Common myeloid progenitor, CD34-positive (primary cell): ENCODE measurements at places on chromosomes 7 and 10.

DNA sequence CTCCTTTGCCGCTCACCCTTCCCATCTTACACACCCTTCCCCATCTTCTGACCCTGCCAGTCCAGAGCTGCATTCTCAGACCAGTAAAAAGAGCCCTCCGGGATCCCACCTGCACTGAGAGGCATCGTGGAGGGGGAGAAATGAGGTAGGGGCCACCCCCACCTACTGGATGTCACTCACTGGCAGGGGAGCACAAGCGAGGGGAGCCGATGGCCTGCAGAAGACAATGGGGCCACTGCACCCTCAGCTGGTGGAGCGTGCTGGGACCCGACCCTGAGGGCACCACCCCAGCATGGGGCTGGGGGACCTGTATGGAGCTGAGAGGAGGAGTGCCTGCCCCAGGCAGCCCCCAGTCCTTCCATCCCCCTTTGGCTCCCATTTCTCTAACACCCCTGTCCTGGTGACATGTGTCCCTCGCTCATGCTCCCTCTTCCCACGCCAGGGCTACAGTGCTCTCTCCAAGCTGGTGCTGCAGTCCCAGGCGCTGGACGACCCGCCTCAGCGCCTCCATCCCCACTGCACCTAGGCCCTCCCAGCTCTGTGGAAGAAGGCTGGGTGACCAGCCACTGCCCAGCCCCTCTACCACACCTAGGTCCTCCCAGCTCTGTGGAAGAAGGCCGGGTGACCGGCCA is 49.8 kb downstream of the RASGEF1A start:
- no peak for DNase-seq

- no peak for DNase-seq
Observed at GRCh38 chr10:113665806-113666354, 2.0 kb upstream of the NRAP start.

GRCh38 chr7:127792528-127793342 is 140.7 kb downstream of the SND1 start:
- DNase-seq, result peak; percentile 10

GRCh38 chr10:95655571-95656290 is 780 bp downstream of the ALDH18A1 start:
- peak; percentile 5 for DNase-seq

GRCh38 chr7:79244482-79244881 is 209.0 kb downstream of the MAGI2 start:
- DNase-seq, result no peak

DNA sequence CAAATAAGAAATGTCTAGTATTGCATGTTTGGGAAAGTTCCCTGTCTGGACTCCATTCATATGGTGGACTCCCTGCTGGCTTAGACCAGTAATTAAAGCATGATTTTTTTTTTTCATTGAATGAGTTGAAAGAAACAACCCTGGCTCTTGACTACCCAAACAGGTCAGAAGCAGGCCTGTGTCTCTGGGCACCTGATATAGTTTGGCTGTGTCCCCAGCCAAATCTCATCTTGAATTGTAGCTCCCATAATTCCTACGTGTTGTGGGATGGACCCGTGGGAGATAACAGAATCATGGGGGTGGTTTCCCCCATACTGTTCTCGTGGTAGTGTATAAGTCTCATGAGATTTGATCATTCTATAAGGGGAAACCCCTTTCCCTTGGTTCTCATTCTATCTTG is 206.2 kb downstream of the TMEM178B start:
- no peak for DNase-seq

- DNase-seq, result no peak
Observed at GRCh38 chr7:85802211-85802610, 615.4 kb upstream of the SEMA3D start.

GRCh38 chr7:81839708-81840369 is 70.0 kb upstream of the HGF start:
- no peak for DNase-seq

GRCh38 chr7:154858836-154859537 is 143.9 kb downstream of the PAXIP1 start:
- no peak for DNase-seq

GRCh38 chr7:79332091-79332490 is 121.4 kb downstream of the MAGI2 start:
- no peak for DNase-seq

DNA sequence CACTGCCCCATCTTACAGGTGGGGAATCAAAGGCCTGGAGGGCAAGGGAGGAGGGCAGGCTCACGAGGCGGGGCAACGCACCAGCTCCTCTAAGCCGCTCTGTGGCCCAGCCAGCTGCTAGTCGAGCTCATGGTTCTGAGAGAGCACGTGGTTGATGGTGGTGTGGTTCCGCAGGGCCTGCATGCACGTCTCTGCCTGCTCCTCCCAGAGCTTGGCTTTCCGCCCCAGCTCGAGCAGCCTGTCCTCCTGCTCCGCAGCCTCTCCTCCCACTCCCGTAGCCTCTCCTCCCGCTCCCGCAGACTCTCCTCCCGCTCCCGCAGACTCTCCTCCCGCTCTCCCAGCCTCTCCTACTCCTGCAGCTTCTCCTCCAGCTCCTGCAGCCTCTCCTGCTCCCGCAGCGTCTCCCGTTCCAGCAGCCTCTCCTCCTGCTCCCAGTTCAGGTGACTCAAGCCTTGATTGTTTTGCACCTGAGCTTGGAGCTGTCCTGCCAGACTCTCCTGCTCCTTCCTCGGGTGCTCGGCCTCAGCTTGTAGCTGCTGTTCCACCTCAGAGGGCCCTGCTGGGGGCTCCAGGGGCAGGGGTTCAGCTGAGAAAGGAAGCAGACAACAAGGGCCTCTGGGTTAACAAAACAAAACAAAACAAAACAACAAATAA is 19.1 kb upstream of the MTPAP start:
- DNase-seq, result no peak

- DNase-seq, result no peak
Observed at GRCh38 chr10:131354380-131354779, 42.9 kb upstream of the TCERG1L start.

DNA sequence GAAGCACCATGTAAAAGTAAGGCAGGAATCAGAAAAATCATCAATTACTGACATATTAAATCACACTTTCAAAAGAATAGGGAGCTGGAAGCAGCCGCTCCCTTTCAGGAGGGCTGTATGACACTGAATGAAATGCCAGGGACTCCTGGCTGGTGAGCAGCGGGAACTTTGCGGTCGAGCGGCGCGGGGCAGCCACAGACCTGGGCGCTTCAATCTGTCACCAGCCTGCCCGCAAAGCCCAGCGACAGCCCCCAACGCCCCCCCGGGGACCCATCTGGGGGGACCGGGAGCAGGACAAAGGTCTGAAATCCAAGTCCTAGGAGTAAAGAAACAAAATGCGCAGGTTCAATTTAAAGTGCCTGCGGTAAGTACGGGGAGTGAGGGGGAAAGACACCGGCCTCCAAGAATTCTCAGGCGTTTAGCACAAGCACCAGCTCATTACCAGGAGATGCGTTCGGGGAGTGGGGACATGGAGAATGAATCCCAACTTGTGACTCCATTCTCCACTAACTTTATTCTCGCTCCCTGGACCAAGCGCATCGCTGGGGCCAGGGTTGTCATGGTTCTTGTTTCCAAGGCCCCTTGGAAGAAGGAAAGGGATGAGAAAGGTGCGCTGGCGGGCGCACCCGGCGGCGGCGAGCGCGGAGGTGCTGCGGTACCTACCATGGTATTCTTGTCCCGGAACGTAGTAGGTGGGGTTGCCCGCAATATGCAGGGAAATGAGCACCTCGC is 824 bp downstream of the RELN start:
- DNase-seq, result peak; percentile 10

GRCh38 chr7:13077466-13077865 is 390.0 kb downstream of the ARL4A start:
- no peak for DNase-seq

DNA sequence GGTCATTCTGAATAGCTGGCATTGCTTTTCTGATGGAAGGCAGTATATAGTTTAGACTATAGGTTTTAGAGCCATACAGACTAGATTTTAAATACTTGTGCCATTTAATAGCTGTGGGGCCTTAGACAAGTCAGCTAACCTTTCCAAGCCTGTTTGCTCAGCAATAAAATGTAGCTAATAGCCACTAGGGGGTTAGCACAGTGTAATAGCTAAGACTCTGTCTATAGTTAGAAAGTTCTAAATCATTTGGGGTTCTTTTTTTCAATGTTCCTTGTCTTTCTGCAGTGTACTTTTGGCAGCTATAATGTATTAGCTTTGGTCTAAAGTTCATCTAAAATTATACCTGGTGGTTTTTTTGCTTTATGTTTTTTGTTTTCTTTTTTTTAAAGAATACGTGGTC is 7.5 kb upstream of the KIFBP start:
- peak; percentile 60 for DNase-seq

DNA sequence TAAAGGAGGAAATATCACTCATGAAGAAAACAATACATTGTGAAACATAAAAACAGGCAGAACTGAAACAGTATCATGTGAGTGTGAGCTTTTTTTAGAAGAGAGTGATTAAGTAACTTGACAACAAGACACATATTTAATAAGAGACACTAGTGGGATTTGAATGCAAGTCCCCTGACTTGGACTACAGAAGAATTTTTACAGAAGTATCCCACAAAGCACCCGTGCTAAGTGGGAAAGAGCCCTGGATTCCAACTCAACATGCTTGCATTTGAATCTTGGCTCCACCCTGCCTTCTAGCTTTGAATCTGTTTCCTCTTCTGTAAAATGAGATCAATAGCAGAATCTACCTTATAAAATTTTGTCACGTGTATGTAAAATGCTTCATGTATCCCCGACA is 166.2 kb downstream of the ZNF365 start:
- DNase-seq, result no peak

GRCh38 chr7:98679741-98680140 is 62.7 kb downstream of the NPTX2 start:
- DNase-seq, result no peak

- DNase-seq, result no peak
Observed at GRCh38 chr10:21458126-21458871, 67.2 kb downstream of the SKIDA1 start.

DNA sequence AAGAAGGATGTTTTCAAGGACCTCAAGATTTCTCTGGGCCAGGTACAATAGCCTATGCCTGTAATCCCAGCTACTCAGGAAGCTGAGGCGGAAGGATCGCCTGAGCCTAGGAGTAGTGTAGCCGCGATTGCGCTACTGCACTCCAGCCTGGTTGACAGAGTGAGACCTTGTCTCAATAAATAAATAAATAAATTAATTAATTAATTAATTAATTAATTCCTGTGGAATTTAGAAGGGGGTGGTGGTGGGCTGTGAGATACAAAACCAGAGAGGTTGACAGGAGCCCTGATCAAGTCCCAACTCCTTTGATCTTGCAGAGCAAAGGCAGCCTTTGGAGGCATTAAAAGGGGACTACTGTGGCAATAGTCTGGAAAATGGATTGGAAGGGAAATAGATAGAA is 39.3 kb upstream of the NRF1 start:
- no peak for DNase-seq

- no peak for DNase-seq
Observed at GRCh38 chr10:133158756-133159610, 1.0 kb upstream of the KNDC1 start.

DNA sequence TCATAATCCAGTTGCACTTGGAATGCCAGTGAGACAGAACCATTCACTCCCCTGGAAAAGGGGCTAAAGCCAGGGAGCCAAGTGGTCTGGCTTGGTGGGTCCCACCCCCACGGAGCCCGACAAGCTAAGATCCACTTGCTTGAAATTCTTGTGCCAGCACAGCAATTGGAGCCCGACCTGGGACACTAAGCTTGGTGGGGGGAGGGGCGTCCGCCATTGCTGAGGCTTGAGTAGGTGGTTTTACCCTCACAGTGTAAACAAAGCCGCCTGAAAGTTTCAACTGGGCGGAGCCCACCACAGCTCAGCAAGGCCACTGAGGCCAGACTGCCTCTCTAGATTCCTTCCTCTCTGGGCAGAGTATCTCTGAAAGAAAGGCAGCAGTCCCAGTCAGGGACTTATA is 200.7 kb upstream of the NPSR1 start:
- DNase-seq, result no peak

- DNase-seq, result no peak
Observed at GRCh38 chr7:71860572-71860971, 551.6 kb downstream of the CALN1 start.

- no peak for DNase-seq
Observed at GRCh38 chr7:33792547-33793105, 112.7 kb upstream of the BMPER start.
